Gastrocnemius medialis (tissue), 4 donors: ENCODE measurements at places on chromosomes 12 and 14.

- DNase-seq = no peak
Observed at GRCh38 chr12:8846305-8846704, 23.9 kb downstream of the A2ML1 start.

DNA sequence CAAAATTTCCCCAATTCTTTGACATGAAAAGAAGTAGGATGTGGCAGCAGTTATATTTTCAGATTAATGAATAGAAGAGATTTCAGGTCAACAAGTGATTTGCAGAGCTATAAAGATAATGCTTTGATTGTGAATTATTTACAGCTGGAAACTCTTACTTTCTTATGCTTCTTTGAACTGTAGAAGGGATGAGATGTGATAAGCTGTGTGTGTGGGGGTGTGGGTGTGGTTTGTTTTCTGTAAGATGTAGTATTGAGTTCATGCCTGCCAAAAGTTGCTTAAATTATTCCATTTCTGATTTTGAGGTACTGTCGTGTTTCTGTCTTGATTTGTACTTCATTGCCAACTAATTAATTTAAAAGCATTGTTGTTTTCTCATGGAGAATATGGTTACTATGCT is 22.7 kb downstream of the AEBP2 start:
- no peak for DNase-seq

DNA sequence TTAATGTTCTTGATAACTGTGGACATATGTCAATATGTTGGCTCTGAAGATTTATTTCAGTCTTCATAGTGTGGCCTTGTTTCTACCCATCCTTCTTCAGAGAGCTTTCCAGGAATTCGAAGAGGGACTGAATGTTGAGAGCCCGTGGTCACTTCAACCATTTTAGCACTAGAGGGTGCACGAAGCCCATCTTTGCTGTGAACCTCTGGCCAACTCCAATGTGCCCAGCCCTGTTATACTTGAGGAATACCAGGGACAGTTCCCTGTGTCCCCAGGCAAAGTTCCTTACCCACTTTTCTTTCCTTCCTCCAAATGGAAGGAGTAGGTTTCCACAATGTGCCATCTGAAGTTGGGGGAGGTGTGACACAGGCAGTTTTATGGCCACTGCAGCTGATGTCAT is 603.5 kb downstream of the RPL10L start:
- no peak for DNase-seq

- no peak for DNase-seq
Observed at GRCh38 chr12:91610561-91610960, 427.9 kb upstream of the DCN start.

DNA sequence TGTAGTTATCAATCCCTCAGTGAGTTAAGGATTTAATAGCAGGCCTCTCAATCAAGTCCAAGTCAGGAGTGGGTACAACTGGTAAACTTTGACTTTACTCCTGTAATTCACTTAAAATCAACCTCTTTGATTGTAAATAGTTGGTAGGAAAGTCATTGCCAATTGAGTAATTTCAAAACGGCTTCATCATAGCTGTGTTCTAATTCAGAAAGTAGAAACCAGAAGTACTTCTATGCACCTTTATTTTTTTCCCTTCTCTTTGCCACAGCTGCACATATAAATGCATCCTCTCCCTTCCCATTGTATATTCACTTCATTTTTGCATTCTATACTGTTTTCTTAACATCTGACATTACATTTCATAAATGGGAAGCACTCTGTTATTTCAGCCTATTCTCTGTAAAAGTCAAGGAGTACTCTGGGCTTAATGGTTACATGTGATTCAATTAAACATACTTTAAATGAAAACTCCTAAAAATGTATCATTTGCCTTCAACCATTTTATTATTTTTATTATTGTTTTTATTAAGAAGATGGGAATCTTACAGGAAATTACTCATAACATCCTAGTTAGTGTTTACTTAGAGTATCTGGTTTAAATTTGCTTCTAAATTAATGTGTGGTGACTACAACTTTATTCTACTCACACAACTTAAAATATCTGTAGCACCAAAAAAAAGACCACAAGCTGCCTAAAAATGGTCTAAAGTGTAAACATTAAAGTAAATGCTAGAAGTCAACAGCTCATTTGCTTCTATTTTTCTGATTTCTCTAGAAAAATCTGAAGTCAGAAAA is 171.2 kb downstream of the CEP128 start:
- DNase-seq = no peak

DNA sequence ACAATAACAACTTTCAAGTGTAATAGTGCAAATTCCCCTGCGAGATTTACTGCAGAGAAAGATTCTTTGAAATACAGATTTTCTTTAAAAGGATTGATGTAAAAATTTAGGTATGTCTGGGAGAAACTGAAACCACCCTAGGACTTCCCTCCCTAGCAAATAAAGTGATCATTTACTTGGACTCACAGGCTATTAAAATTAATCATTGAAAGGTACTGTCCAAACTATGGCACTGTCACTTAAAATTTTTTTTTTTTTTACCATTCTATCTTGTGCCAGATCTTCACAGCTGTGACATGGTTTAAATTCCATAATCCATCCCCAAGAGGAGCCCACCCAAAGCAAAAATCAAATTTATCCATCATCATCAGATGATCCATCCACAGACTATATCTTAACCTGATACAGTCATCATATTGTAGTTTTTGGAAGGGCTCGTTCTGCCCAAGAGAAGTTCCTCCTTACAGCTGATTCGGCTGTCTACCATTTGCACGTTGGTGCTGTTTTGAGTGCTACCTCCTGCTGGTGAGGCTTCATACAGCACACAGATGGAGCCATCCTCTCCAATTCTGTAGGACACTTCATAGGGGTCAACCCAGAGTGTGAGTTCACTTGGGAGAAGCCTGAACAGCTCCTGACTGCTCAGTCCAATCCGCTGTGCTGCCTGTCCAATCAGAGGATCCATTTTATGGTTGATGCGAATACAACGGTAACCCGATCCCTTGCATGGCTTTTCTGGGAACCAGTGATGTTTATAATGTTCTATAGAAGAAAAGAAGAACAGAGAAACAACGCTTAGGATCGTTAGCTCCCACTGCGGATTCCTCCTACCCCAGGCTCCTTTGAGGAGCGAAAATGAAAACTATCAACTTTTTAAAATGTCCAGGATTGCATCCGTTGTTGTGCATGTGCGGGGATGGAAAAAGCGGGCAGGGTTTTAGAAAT is 1.7 kb downstream of the BTG1 start:
- DNase-seq = peak; percentile 56

- DNase-seq = no peak
Observed at GRCh38 chr14:38226366-38226765, 18.7 kb downstream of the SSTR1 start.

- DNase-seq = no peak
Observed at GRCh38 chr12:14575585-14575984, 7.9 kb upstream of the PLBD1 start.

DNA sequence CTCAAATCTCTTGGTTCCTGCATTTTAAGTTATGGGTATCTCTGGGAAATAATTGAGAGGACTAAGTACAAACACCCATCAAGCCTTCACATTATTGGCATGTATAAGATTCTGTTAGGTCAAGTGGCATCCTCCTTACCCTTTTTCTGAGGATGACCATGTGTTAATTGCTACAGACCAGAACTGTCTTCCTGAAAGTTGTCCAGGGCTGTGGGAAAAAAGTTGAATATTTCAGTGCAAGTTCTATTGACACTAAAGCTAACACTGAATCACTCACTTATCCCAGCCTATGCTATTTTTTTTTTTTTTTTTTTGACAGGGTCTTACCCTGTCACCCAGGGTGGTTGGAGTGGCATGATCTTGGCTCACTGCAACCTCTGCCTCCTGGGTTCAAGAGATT is 130.1 kb upstream of the HIF1A start:
- no peak for DNase-seq

- no peak for DNase-seq
Observed at GRCh38 chr14:51202914-51203665, 37.0 kb upstream of the TMX1 start.

GRCh38 chr12:32108787-32109186 is 2.1 kb downstream of the BICD1 start:
- no peak for DNase-seq

GRCh38 chr12:11431486-11431885 is 36.1 kb upstream of the PRB2 start:
- DNase-seq = no peak

- DNase-seq = no peak
Observed at GRCh38 chr14:33689680-33690079, 261.2 kb downstream of the EGLN3 start.

GRCh38 chr12:2009623-2010022 is 5.4 kb upstream of the DCP1B start:
- DNase-seq = no peak

- DNase-seq = no peak
Observed at GRCh38 chr12:3904999-3905398, 31.8 kb upstream of the PARP11 start.

DNA sequence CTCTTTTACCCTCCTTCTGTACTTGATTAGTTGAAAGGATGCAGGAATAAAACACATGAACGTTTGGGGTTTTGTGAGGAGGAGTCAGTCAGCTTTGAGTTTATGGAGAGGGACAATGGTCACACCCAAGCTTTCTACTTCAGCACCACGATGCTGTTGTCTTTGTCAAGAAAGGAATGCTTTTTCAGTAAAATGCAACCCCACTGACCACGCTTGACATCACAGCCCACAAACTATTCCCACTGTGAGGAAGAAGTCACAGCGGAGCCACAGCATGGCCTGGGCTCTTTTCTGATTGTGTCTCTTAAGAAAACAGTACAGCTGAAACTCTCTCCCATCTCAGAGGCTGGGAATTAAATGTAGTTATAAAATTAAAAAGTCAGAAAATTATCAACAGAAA is 135.2 kb downstream of the APAF1 start:
- DNase-seq = no peak

- DNase-seq = no peak
Observed at GRCh38 chr14:54680651-54681050, 113.7 kb downstream of the SAMD4A start.

GRCh38 chr12:91877022-91877421 is 268.6 kb downstream of the BTG1 start:
- peak; percentile 36 for DNase-seq

DNA sequence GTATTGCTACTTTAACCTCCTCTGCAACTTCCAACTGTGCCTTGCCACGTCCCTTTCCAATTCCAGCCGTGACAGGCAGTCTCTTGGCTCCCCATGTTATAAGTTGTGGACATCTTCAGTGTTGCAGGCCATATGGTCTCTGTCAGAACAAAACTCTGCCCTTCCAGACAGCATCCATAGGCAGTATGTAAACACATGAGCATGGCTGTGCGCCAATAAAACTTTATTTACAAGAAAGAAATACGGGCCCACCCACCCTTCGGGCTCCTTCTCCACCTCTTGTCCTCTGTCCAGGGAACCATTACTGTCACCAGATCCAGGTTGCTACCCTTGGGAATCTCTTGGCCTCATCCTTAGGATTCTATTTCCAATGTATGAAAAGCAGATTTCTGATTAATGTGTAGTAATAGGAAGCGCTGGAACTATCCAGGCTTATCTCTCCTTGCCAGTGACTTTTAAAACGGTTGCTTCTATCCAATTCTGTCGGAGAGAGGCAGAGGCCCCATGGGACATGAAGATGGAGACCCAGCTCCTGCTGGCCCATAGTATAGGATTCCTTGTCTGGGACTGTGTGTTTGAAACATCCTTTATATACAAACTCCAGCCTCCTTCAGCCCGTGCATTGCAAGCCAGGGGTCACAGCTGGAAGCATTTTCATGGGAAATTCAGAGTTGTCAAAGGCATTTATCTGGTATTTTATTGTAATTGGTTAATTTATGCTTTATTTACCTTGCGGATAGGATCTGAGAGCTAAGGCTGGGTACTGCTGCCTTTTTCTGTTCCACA is 114.4 kb downstream of the ZNF664 start:
- DNase-seq = no peak

- no peak for DNase-seq
Observed at GRCh38 chr12:99549651-99550050, 97.9 kb upstream of the GARIN6 start.

GRCh38 chr12:32010631-32011336 is 51.6 kb downstream of the RESF1 start:
- no peak for DNase-seq

- no peak for DNase-seq
Observed at GRCh38 chr12:61536525-61536924, 723.7 kb upstream of the USP15 start.

DNA sequence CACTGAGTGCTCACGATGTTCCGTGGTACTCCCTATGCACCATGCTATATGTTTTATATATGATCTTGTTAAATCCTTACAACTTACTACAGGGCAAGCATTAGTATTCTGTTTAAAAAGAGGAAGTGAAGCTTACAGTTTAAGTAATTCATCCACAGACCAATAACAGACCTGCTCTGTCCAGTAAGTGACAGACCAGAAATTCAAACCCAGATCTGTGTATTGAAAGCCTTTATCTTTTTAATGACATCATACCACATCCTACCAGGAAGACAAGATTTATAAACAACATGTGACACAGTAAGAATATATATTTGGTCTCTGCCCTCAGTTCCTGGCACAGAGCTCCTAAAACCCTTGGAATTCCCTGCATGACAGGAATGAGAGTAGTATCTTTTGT is 206.5 kb downstream of the STXBP6 start:
- DNase-seq = no peak

DNA sequence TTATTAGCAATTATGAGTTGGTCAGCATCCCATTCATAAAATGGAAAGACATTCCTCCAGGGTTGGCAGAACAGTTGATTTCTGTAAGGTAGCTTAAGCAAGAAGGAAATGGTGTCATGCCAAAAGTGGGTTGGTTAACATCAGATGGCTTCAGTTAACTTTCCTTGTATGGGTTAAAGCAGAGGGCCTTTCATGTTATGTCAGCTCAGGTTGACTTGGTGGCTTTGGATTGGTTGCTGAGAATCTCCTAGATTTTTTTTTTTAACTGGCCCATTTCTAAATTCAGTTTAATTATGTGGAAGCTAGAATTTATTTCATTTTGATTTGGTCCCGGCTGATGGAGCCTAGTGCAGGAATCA is 87.8 kb downstream of the BBS10 start:
- peak; percentile 47 for DNase-seq

DNA sequence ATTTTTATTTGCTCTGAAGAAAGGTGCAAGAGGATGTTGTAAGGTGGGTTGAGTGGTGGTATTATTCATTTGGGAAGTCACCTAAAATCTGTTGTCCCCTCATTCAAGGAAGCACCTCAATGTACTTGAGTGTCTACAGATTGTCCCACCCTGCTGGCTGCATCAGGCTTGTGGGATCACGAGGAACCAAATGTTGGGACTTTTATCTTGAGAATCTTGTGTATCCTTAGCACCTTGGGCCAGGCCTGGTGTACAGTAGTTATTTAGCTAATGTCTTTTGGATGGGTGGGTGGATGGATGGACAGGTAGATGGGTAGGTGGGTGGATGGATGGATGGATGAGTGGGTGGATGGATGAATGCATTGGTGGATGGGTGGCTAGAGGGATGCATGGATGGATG is 519.3 kb downstream of the BCL11B start:
- DNase-seq = no peak
